ENCODE measurements at places on chromosomes 2 and 18.

- DNase-seq, result no peak
Measured at GRCh38 chr2:3129867-3130266, 247.8 kb downstream of the EIPR1 start.

GRCh38 chr2:212177724-212178123 lies 360.9 kb downstream of the ERBB4 start:
- no peak for DNase-seq

DNA sequence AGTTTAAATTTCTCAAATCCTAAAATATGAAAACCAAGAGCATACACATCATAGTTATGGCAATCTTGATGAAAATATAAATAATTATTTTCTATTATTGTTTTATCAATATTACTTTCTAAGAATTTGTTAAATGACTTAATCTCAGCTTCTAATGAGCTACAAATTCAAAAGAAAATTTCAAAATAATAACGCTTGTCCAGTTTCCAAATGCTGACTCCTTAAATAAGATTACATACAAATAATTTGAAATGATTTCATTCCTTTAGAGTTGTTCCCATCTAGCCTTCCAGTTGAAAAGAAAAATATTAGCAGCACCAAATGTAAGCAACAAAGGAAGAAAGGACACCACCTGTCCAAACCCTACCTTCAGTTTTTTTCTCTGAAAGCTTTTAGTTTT lies 82.4 kb upstream of the COL5A2 start:
- no peak for DNase-seq

DNA sequence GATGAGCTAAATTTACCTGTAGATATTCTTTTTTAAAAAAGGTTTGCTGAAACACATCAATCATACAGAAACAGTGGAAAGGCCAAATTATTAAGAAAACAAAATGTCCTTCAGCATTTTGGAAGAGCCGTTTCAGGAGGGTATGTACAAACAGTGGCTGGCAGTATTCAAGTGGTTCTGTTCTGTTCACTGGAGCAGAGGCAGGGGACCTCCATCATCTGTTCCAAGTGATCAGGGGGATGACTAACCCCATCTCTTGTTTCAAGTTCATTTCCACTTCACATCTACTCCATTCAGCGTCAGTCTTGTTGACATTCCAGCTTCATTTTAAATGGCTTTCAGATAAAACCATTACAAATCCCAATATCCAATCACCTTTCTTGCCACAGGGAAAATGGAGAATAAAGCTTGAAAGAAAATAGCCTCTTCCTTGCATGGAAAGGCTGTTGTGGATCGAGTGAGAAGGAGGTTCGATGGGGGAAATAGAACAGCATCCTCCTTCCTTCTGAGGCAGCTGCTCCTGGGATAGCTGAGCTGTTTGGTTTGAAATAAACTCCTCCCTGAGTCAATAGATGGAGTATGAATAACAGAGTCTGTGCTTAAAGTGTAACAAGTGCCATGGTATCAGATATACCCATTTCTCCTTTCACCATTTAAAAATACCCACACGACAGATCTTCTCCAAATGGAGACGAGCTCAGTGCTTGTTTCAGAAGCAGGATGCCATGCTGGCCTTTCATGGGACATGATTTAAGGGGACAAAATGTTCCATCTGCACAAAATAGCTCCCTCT lies 63.7 kb upstream of the OTOF start:
- DNase-seq, result no peak

- no peak for DNase-seq
Measured at GRCh38 chr2:173831312-173832229, 133.6 kb downstream of the SP3 start.

GRCh38 chr2:233849607-233850271 lies 4.6 kb downstream of the HJURP start:
- DNase-seq, result no peak

DNA sequence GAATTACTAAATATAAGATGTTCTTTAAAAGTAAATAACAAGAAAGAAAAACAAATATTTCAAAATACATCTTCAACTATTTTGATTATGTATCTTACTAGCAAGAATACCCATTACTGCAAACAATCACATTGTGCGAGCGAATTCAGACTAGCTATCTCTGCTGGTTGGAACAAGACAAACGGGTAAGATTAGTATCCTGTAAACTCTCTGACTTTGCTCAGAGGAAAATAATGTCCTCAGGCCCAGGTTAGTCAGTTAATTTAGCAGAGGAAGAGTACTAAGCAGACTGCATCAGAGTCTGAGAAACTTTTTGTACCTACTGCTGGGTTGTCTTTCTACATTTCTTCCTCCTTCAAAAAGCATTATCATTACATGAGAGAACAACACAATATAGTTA lies 50.4 kb upstream of the MCM6 start:
- DNase-seq, result no peak

DNA sequence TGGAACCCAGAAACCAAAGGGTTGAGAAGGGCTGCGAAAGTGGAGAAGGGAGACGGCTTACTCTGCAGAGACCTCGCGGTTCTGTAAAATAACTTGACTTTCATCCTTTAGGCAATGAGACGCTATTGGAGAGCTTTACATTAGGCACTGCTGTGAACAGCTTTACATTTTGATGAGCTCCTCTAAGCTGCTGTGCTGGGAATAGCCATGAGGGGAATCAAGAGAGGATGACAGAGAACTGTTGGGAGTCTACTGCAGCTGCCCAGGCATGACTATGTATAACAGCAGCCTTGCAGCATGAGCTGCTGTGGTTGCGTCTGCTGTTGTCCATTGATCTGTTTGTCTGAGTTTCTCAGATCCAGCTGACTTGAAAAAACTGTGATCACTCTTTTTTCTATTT lies 310.8 kb upstream of the MAP2 start:
- no peak for DNase-seq

GRCh38 chr2:42924418-42924886 lies 132.1 kb upstream of the HAAO start:
- no peak for DNase-seq

DNA sequence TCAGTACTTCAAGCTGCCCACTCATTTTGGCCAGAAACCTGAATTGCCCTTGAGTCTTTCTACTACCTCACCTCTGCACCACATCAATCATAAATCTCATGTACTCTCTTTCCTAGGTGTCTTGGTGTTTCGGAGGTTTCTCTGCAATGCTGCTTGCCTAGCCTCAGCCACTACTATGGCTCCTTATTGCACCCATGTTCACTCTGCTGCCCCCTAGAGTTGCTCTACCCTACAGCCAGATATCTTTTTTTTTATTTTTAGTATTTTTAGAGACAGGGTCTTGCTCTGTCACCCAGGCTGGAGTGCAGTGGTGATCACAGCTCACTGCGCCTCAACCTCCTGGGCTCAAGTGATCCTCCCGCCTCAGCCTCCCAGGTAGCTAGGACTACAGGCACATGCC lies 413.0 kb downstream of the PTPRM start:
- no peak for DNase-seq

- DNase-seq, result no peak
Measured at GRCh38 chr2:152542995-152543481, 174.2 kb downstream of the PRPF40A start.

DNA sequence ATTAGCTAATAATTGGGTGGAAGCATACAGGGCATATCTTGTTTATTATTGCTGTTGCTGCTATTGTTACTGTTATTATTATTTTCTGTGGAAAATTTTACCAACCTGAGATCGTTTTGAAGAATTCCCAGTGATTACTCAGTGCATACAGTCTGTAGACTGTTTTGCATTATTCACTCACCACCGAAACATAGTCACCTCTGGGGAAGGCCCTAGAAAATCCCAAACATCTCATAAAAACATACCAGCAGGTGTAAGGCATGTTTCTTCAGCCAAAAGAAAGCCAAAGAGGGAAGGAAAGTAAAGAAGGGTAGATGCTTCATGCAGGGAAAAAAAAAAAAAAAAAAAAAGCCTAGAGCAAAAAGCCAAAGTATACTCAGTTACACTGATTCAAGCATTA lies 647.7 kb downstream of the BCL11A start:
- no peak for DNase-seq

DNA sequence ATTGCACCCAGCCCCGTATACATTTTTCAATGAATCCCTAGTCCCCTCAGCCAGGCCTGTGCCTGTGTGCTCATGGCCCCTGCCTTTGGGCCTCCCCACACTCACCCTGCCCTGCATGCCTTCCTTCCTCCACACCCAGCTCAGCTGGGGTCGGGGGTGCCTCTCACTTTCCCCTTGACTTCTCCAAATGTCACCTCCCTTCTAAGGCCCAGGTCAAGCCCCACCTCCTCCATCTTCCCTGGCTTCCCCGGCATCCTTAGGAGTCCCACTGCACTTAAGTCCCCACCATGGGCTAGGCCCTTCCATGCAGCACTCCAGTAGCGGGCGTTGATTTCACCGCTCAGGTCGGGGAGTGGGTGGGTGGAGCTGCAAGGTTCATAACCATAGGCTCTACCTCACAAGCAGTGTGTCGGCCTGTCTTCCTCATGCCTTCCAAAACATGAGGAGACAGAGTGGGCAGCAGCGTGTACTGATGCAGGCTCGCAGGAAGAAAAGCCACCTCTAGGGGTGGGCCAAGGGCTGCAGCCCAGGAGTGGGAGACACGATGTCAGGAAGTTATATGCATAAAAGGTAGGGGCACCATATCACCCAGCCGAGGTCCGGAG lies 47.7 kb downstream of the DNMT3A start:
- DNase-seq, result no peak

DNA sequence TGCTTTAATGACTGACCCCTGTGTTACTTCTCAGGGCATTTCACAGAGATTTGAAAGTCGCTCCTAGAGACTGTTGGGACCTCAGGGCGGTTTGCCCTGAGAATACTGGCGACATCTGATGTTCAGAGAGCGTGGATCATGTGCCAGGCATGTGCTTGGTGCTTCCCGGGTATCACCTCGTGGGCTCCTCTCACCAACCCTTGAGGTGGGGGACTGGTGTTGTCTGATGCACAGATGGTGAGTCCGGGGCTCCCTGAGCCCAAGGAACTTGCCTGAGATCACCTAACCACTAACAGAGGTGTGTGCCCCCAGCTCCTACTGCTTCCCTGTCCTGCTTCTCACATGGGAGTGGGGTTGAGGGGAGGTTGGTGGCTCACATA lies 16.2 kb downstream of the ATOH8 start:
- no peak for DNase-seq

DNA sequence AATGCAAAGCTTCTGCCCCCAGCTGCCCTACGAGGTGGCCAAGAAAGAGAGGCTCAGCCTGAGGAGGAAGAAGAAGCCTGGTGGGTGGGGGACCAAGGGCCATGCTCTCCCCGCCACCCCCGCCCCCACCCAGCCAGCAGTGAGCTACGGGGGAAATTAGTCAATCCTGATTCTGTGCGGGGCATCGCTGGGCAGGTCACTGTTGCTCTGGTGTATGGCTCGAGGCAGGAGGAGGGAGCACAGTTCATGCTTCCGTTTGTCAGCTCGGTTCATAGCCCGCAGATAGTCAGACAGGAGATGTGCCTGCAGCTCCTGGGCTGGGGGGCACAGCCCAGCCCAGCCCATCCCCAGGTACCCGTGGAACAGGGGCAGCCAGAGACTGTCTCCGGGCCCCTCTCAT lies 17.1 kb downstream of the RAMP1 start:
- DNase-seq, result no peak

DNA sequence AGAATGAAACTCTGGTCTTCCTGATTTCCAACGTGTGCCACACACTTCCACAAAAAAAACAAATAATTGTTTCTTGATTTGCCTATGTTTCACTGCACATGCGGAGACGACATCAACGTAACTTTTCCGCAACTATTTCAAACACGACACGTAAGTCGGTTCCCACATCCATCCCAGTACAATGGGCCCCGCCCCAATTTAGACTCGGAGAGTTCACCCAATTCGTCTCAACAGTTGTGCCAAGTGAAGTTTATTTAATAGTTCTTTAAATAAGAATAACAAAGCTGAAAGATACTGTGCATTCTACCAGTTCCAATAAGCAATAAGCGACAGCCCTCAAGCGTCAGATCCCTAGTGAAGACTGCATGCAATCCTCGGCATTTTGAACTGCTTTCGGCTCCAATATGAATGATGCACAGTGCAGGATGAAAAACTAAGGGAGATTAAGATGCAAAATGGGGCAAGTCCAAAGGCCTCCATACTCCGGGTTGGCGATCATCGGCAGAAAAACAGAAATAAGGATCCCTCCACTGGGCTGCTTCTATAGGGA lies 664 bp downstream of the CCT4 start:
- peak; percentile 31 for DNase-seq

- no peak for DNase-seq
Measured at GRCh38 chr18:3679241-3679640, 229.3 kb downstream of the TGIF1 start.

DNA sequence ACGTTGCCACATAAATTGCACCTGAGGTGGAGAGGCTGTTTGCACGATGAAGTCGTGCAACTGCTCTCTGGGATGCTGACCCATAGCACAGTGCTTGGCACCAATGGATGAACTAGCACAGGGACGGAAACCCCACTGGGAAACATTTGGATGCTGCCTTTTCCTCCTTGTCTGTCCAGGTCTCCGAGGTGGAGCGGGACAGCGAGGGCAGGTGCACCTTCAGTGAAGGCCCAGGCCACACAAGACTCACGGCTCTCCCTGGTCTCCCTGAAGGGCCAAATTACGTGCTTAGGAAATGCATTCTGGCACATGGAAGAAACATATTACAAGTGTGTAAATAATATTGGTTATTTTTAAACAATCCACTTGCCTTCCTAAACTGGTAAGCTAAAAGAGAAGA lies 70.3 kb downstream of the TPO start:
- DNase-seq, result no peak

DNA sequence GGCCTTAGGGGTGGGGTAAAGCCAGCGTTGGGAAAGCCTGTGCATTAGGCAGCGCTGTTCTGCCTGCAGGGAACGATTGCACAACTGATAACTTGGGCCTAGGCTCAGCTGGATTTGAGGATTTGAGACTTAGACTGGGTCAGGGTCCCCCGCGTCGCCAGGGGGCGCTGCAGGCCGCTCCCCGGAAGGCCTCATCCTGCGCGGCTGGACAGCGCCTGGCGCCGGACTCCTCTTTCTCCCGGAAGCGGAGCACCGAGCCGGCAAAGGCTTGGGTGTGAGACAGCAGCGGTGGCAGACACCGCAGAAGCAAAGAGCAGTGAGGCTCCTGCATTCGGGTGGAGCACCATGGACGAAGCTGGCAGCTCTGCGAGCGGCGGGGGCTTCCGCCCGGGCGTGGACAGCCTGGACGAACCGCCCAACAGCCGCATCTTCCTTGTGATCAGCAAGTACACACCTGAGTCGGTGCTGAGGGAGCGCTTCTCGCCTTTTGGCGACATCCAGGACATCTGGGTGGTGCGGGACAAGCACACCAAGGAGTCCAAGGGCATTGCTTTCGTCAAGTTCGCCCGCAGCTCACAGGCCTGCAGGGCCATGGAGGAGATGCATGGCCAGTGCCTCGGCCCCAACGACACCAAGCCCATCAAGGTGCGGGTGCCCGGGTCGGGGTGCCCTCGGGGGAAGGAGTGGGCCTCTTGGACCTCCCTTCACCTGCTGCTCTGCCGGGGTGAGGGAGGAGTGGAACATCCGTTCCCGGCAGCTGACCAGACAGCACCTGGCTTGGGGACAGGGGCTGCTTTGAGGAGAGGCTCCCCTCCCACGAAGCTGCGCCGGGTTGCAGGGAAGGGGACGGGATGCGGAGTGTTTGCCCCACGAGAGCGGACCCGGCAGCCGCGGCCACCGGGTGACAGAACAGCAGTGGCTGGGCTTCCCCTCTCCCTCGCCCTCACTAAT lies at the start of gene RBM45:
Gene RBM45 (plus strand): TSS at position 236 of the 951 bp plus-strand sequence. CDS start 110 bp downstream, at position 346.
- peak; percentile 77 for DNase-seq

All from stimulated activated CD4-positive, alpha-beta T cell treated with anti-CD3 and anti-CD28 coated beads, Interleukin-12 subunit alpha, Interleukin-12 subunit beta, amount 100 ng/mL, for 24 hours (primary cell).